GM20000 (cell line): ENCODE measurements at places on chromosomes 6 and 20.

DNA sequence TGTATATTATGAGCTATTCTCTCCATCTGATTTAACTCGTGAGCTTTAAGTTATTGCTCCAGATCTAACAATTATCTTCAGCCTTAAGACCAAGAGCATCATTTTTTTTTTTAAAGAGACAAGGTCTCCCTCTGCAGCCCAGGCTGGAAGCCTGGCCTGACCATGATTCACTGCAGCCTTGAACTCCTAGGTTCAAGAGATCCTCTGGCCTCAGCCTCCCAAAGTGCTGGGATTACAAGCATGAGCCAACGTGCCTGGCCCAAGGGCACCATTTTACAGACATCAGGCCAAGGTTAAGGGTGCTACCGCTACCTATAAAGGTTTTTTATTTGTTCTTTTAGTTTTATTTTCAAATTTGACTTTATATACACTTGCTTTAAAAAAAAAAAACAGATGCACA is 2.3 kb downstream of the SUPT3H start:
- DNase-seq, result no peak

GRCh38 chr20:33490023-33490933 is at the start of gene CBFA2T2:
CBFA2T2 (plus strand) TSS chr20:33490096; CDS start chr20:33490268, 172 bp downstream.
- peak; percentile 48 for DNase-seq

DNA sequence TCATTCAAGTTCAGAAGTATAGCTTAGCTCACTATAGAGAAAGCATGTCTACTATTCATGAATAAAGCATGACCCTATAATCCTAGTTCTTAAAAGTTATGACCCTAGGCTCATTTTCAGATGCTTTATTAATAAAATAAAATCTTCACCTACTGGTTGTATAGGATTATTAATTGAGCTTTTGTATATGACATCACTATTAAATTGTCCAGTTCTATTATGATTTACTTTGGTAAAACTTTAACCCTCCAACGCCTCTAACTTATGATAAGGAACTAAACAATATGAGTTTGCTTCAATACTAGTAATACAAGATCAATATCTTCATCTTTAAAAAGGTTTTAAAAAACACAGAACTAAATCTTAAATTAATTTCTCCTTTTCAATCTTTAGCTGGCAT is 263.4 kb upstream of the THEMIS start:
- no peak for DNase-seq

GRCh38 chr6:113599444-113599843 is 257.7 kb upstream of the MARCKS start:
- DNase-seq, result no peak

DNA sequence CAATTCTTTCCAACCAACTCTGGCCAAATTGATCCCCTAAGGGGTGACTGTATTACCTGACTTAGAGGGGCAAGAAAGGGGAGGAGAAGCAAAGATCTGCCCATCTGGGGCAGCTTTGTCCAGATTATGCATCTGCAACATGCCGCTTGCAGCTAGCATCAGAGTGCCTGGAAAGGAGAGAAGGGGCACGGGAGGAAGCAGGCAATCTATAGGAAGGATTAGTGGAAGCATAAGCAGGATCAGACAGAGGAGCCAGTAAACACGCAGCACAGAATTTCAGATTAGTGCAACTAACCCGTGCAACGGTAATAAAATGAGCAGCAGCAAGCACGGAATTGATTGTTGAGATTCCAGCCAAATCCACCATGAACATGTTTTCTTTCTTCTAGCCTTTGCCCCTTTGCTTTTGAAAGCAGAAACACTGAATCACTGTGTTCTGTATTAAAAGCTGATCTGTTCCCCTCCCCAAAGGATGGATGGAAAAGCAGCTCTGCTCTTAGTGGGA is 643.6 kb upstream of the CHD6 start:
- no peak for DNase-seq

GRCh38 chr6:129860908-129861665 is at the start of gene TMEM244:
TMEM244 (minus strand) TSS chr6:129861315; CDS start chr6:129861188, 127 bp downstream.
- DNase-seq, result no peak
